ENCODE measurements at places on chromosomes 2 and 18.

DNA sequence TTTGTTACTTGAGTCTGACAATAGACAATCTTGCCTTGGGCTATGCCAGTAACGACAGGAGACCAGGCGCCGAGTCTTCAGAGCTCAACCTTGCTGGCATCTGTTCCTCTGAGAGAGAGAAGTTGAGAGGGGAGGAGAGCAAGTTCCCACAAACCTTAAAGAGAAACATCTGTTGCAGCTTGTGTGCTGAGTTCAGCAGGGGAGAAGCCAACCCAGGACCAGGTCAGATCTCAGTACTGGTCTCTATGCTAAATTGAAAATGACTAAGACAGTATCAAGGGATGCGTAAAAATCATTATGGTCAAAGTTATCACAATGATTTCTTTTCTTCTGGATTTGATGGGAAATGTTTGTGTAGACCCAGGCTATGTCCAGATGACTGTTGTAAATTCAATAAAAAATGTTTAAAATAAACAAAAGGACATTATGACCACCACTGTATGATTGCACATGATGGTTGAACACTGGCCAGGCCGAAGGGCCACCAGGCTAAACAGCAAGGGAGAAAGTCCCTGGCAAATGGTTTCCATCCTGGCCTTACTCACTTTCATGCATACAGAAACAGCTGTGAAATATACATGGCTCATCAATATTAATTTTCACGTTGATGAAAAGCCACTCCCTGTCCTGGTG, 100.3 kb upstream of the PMAIP1 start:
- DNase-seq = no peak

GRCh38 chr2:116487336-116487735, 1327.2 kb upstream of the DDX18 start:
- DNase-seq = no peak

DNA sequence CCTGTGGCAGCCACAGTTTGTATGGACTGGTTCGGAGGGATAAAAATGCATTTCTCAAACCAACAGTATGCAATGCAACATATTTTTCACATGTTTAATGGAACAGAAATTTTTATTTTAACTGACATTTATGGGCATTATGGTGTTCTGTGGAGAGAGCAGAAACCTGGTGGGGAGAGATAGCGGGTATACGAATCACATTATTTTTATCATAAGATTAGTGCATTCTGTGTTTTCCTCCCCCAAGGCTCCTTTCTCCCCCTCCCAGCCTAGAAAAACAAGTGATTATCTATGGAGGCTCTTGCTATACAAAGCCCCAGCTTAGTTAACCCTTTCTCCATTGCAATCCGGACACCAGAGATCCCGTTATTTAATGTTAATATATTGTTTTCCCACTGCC, 289.8 kb upstream of the PIK3C3 start:
- DNase-seq = no peak

DNA sequence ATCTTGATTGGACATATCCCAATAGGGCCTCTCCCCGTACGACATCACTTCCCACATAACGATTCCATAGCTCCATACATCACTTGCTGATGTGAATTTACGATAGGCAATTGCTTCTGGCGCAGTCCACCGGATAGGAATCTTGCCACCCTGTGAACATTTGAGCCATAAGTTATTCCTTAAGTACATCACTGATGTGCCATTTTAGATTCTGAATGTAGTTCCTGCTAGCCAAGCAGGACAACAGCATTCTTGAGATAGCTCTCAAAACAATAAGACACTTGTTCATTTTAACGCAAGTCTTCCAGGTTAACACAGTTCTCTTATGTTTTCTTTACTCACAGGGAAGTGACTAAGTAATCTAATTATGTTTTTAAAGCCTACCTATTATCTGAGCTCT, 138.0 kb downstream of the EPHA4 start:
- no peak for DNase-seq

DNA sequence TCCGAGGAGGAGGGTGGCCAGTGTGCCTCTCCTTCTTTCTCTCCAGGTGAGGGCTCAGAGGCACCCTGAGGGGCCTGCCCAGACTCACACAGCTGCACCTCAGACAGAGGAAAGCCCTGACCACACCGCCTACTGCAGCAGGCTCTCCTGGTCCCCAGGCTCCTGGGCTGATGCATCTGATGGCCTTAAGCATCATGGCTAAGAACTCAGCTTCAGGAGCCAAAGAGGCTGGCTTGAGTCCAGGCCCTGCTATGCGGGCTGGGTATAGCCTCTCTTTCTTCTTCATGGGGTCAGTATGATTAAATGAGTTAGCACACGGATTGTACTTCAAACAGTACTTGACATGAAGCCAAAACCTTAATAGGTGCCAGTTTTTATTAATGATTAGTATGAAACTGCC, 89.6 kb downstream of the TGFA start:
- no peak for DNase-seq

GRCh38 chr2:104850361-104851290, 3.3 kb upstream of the POU3F3 start:
- DNase-seq = no peak

DNA sequence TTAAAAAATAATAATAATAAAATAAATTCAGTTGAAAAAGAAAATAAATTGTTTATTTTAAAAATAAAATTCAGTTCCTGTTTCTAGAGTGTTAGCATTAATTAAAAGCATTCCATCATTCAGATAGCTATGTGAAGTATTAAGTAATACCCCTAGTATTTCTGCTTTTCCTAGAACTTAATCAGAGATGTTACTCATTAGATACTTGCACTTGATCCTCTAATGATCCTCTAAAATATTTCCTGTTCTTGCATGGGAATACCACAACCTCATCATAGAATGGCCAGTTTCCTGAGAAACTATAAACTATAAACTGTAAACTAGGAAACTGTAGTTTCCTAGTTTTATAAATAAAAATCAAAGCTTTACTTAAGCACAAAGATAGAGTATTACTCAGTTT, 11.1 kb upstream of the CNNM3 start:
- no peak for DNase-seq

- no peak for DNase-seq
Measured at GRCh38 chr2:102083393-102083703, 59.2 kb upstream of the IL1R1 start.

Measured in right hindlimb (tissue), 1 donor.